ENCODE measurements at places on chromosomes 2 and 18.

GRCh38 chr2:234528410-234529148, 31.7 kb upstream of the ARL4C start:
- no peak for DNase-seq

DNA sequence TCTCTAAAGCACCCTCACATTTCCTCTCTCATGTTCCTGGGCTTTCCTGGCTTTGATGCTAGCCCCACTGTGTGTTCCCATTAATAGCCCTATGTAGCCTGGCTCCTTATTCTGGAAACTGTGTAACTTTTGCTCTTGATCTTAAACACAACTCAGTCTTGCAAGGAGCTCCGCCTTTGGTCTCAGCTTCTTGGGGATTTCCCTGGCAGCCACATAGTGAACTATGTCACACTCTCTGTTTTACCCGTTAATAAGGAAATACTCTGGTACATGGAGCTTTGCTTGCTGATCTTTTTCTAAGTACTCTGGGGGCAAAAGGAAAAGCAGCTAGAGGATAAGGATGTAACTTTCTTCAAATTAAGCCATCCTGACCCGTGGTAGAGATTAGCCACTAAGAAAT, 259.3 kb downstream of the NEDD4L start:
- DNase-seq, result no peak

DNA sequence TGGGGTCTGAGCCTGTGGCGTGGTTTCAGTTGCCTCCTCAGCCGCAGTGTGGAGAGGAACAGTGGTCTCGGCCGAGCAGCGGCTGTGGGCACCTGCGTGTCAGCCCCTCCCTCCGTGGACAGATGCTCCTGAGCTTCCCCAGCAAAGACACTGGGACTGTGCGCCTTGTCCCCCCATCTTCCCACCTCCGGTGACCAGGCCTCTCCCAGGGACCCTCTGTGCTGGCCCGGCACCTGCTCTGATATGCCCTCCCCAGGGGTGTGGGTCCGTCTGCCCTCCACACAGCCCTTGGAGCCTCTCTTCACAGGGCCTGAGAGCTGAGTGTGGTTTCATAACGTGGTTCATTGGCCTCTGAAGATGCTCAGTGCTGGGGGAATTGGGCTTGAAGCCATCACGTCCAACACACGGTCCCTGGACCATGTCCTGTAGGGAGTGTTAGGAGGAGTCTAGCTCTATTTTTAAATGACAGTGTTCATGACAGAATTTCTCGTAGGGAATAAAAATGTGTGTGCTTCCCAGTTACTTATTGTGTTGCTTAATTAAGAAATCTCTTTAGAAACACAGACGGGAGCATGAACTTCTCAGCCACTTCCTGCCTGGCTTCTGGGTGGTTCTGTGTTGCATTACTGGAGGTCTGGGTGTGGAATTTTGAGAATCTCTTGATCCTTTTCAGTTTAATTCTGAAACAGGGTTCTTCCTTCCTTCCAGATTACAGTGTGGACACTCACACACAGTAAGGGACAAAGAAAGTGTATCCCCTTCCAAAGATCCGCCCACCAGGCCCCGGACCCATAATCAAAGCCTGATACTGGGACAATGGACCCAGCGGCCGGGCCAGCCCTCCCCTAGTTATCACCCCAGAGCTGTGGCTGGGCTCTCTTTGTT, 110.7 kb downstream of the NFATC1 start:
- DNase-seq, result no peak

DNA sequence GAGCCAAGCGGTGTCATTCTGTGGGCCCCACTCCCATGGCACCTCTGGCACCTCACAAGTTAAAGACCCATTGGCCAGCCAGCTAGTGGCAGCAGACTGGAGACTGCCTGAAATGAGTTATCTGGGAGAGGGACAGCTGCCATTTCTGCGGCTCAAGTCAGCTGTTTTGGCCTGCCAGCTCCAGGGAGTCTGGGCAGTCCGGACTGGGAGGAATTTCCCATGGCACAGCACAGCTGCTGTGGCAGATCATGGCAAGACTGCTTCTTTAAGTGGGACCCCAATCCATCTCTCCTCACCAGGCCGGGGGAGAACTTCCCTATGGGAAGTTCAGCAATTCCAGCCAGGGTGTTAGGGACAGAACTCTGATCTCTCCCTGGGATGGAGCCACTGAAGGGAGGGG, 2187.6 kb upstream of the CELF4 start:
- no peak for DNase-seq

GRCh38 chr2:105574796-105575344, 169.8 kb upstream of the NCK2 start:
- no peak for DNase-seq

GRCh38 chr2:66899648-66900047, 464.7 kb downstream of the MEIS1 start:
- DNase-seq, result no peak

DNA sequence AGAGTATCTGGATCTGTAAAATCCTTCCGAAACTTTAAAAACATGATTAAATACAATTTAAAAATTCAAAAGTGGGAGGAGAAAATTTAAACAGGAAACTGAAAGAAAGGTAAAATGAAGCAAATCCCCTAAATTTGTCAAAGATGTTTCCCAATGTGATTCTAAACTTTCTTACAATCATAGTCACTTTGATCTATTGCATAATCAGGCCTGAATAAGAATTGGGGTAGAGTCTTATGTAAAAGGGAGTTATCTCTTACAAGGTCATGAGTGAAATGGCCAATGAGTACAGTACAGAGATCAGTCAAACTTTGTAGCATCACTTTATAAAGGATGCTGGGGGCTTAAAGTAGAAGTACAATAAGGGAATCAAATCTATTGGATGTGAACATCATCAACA, 1657.7 kb upstream of the CELF4 start:
- DNase-seq, result no peak

GRCh38 chr2:205892251-205892655, 193.7 kb downstream of the INO80D start:
- DNase-seq, result no peak

DNA sequence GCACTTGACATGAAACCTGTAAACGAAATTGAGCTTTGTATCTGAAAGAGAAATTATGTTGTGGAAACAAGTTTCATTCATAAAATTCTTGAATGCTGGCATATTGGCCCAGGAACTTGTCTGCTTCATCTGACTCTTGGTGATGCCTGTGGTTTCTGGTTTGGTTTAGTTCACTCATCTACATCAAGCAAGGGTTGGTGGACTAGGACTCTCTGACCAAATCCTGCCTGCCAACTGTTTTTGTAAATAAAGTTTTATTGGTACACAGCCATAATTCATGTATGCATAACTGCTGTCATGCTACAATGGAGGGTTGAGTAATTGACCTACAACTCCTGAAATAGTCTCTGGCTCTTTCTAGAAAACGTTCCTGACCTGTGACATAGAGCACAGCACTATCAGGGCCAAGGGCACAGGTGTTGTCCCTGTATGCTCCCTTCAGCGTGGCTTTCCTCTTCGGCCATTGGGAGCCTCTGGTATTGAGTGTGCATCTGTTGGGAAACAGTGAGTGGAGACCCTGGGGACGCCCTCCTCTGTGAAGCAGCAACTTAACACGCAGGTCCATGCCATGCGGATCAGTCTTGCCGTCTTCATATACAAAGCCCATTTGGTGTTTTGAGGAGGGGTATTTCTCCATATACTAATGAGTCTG, 226.3 kb downstream of the SH3RF3 start:
- no peak for DNase-seq

GRCh38 chr2:55876429-55877086, 47.0 kb downstream of the EFEMP1 start:
- DNase-seq, result no peak

DNA sequence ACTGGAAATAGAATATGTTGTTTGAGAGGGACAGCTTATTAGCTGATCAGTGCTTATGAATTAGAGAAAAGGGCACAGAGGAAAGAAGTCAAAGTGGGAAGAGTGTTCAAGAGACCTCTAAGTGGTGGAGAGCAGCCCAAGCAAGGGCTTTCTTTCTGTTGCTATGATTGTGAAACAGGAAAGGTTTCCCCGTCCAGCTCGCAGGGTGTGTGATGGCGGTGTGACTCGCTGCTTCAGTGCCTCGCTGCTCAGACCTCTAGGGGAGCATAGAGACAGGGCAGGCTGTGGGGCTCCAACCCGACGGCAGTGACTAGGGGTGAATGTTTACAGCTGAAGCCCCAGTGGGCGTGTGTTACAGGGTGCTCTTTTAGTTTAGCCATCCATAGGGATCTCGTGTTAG, 166.5 kb upstream of the COPS8 start:
- no peak for DNase-seq

- DNase-seq, result no peak
Observed at GRCh38 chr18:1094409-1094808, 189.7 kb downstream of the ADCYAP1 start.

GRCh38 chr2:11196246-11196645, 41.0 kb downstream of the SLC66A3 start:
- DNase-seq, result no peak

DNA sequence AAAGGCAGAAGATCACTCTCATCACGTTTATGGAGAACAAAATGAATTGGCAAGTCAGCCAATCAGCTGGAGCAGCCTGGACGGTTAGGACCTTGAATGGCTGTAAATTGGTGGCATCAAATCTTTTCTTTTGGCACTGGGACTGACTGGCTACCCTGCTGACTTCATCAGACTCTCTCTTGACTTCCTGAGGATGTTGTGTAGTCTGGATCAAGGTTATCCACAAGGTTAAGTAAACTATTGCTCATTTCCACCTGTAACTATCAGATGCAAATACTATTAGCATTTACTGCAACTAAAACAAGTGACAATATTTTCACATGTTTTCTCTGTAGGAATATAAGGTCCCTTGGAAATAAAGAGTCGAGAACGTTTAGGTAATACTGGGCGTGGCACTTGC, 134.3 kb upstream of the RASGRP3 start:
- DNase-seq, result no peak

DNA sequence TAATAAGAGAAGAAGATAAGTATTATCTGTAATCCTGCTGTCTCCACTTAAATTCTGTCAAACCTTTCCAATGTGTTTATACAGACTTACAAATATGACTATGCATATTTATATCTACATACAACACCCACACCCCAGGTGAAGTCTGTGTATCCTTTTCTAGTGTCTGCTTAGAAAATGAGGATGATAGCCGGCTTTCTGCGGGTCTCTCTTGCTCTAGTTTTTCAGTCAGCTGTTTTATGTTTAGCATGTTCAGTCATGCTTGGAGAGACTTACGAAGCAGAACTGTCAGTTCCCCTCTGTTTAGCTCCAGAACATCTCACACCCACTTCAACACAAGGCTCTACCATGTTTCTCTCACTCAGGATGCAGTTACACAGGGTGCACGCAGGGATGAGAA, 137.3 kb upstream of the NFATC1 start:
- DNase-seq, result no peak

DNA sequence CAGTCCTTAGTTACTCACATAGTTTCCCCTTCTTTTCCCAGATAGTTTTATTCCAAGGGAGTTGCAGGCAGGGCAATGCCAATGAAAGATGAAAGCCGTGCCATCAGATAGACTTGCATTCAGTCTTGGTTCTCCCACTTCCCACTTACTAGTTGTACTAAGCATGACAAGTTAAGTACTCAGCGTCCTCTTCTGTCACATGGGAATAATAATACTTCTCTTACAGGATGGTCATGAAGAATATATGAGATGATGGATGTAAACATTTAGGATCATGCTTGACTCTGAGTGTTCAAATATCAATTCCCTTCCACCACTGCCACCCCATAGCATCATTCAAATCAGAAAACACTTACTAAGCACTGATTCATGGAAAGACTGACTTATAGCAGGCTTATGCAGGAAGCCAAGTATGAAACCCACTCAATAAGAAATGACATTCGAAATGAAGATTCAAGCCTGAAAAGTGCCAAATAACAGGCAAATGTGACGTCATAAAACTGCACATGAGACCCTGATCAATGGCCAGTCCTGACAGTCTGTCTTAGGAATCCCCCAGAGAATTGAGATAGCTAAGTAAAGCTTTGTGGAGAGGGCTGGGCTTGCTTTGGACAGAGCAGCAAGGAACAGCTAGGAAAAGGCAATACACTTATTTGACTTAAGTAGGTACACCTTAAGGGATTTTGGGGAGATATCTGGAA, 11.1 kb upstream of the EVA1A start:
- no peak for DNase-seq
